Calu3 (cell line): ENCODE measurements at places on chromosomes 5 and 9.

GRCh38 chr5:106267256-106267655, 1403.5 kb downstream of the EFNA5 start:
- DNase-seq: no peak

GRCh38 chr5:67142816-67143215, 53.8 kb downstream of the CD180 start:
- DNase-seq: no peak

DNA sequence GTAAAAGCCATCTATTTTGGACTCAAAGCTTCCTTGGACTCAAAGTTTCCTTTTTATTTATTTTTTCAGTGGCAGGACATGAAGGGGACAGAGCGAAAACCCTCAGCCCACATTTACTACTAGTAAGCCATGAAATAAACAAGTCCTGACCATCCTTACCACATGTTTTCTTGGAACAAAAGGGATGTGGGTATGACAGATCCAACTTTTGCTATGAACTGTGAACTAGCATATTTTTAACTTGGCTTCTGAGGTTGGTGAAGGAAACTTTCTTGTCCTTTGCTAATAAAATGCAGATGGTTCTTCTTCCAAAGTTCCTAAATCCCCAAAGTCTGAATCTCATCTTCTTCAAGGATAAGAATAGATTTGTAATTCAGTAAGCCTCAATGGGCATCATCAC, 122.7 kb upstream of the TNC start:
- no peak for DNase-seq

DNA sequence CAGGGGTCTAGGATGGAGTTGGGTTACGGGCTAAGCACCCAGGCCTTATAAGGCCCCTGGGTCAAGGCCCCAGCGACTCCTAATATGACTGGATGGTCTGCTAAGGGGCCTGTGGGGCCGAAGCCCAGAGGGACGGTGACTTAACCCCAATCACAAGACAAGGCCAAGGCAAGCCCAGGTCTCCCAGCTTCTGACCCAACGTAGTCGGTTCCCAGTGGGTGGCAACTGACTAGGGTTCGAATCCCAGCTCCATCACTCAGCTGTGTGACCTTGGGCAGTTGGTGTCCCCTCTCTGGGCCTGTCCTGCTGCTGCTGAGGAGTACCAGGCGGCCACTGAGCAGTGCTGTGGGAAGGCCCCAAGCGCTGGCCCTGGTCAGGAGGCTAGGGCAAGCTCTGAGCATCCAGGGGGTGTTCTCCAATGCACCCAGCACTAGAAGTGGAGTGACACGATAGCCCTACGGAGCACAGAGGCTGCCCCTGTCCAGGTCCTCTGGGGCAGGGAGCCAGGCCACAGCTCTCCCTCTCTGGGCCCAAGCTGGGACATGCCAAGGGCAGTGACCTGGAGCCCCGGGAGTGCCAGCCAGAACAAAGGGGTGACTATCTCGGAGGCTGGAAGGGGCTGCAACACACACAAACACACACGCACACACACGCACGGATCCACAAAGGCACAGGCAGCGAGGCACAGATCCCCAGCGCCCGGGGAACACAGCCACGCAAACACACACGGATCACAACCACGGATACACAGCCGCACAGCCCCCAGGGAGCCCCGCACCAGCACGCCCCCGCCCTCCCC, 512 bp downstream of the AK1 start:
- no peak for DNase-seq

- no peak for DNase-seq
Observed at GRCh38 chr9:88975966-88976889, 15.0 kb upstream of the S1PR3 start.
